ENCODE measurements at places on chromosomes 2 and 18. TPM values are rescaled to one million over a fixed set of nuclear protein-coding genes. Genes with fewer than 3 reads are reported as not detected.

DNA sequence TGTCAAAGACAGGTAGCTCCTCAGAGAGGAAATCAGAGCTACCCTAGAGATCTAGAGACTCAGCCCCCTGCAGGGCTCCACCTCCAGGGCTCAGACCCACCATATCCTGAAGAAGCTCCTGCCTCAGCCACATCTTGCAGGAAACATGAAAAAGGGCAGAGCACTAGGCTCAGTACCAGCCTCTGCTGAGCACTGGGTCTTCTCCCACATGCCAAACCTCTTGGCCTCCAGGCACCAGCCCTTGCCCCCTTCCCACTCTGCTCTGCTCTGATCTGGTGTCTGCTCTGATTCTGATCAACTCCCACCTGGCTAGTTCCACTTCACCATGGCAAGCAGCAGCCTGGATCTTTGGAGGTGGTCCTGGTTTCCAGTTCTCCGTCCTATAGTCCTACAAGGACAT is 114.3 kb upstream of the SLC66A3 start:
- peaks cover 20% of the 10 kb centered on the region for H3K27me3 ChIP-seq
- H3K4me3 ChIP-seq, result no peak overlapping the region
- no peak overlapping the region for H3K27ac ChIP-seq
- no peaks in the 10 kb centered on the region for H3K4me1 ChIP-seq
- DNase-seq, result no peak

GRCh38 chr2:25068217-25068616 is 26.3 kb downstream of the EFR3B start:
- H3K27me3 ChIP-seq, result no peaks in the 10 kb centered on the region
- H3K4me1 ChIP-seq, result peaks cover 20% of the 10 kb centered on the region
- H3K4me3 ChIP-seq, result peak overlapping the region; percentile 31
- H3K27ac ChIP-seq, result peak overlapping the region; percentile 49
- H3K36me3 ChIP-seq, result peaks cover 4% of the 10 kb centered on the region

- H3K27me3 ChIP-seq, result peaks cover 4% of the 10 kb centered on the region
- peaks cover 23% of the 10 kb centered on the region for H3K4me1 ChIP-seq
- no peak overlapping the region for H3K4me3 ChIP-seq
- no peak overlapping the region for H3K27ac ChIP-seq
Observed at GRCh38 chr2:84924173-84925106, 19.0 kb downstream of the TMSB10 start.

The MEP1B gene
- 0.18 TPM for total RNA-seq

The MTX2 gene
- 33.2 TPM for total RNA-seq

DNA sequence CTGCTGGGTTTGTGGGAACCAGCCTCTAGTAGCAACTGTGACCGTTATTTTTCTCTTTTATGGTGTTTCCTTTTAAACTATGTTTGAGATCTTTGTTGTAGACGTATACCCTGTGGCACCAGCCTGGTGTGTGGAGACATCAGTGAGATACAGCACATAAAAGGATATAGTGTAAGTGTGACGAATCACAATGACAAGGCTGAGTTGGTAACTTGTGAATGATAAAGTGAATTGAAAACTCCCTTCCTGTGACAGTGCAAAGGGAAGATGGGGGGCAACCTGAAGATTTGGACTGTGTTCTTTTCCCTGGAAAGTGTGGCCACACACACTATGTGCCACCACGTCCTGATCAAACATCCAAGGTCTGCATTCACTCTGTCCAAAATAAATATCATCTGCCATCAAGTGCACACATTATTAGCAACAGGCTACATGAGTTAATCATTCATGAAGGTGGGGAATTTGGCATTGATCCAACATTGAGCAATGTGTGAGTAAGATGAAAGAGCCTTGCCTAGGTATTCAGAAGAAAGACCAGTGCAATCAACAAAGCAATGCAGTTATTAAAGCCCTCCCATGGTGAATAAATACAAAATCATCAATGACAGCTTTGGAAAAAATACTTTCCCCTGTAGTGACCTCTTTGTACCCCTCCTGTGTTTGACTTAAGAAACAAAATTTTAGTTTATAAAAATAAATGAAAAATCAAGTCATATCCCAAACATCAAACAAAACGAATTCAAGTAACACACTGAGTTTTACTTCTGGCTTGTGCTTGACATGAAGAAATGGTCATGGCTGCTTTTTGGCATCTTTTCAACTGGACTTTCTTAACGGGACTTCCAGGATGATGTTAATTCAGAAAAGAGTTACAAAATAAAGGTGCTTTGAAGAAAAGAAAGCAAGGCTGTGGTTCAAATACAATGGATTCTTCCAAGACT is 1280.5 kb upstream of the ZEB2 start:
- no peaks in the 10 kb centered on the region for H3K4me1 ChIP-seq
- H3K36me3 ChIP-seq, result no peaks in the 10 kb centered on the region
- no peak overlapping the region for H3K27ac ChIP-seq
- no peaks in the 10 kb centered on the region for H3K27me3 ChIP-seq
- DNase-seq, result no peak

The POTEC gene
- not detected for total RNA-seq

DNA sequence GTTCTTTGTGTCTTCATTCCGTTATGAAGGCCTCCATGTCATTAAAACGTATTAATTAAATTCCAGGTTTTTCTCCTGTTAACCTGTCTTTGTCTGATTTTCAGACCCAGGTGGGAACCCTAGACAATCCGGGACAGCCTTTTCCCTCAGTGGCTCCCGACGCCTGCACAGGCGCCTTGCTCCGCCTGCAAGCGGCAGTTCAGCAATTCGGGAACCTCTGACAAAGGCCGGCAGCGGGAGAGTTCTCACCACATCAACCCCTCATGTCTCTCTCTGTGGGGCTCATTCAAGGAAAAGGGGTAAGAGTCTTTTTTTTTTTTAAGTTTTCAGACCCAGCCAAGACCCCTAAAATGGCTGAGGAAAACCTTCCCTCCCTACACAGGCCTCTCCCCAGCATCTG is 259.8 kb upstream of the SALL3 start:
- DNase-seq, result no peak
- no peaks in the 10 kb centered on the region for H3K36me3 ChIP-seq
- no peak overlapping the region for H3K27ac ChIP-seq
- peaks cover 46% of the 10 kb centered on the region for H3K27me3 ChIP-seq
- H3K4me3 ChIP-seq, result no peak overlapping the region

DNA sequence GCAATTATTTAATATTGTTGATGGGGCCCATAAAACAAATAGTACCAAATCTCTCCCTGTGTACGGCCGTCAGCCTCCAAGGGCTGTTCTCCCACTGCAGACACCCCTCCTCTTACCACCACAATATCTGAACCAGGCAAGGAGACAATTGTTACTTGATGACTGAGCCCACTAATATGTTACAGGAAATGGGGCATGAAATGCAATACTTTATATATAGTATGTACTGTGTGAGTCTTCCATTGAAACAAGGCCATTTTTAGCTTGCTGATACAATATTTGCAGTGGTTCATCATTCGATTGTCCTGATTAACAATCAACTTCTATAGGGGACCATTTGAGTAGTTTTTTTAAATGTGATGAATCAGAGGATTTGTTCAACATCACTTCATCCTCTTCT is 307.3 kb downstream of the GBX2 start:
- no peak for DNase-seq
- peaks cover 28% of the 10 kb centered on the region for H3K4me1 ChIP-seq
- no peaks in the 10 kb centered on the region for H3K36me3 ChIP-seq
- no peak overlapping the region for H3K4me3 ChIP-seq

DNA sequence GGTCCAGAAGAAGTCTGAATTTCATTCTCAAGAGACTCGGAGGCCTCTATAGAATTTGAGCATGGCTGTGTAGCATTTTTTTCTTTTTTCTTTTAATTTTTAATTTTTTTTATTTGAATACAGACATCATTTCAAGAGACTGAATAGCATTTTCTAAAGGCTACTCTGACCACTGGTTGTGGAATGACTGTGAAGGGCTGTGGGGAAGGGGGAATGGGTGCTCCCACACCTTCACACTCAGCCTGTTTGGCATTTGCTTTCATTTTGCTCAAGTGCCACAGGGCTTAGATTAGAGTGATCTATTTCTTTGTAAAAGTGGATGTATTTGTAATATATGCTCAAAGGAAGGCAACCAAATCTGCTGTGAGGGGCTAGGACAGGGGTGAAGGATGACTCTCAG is 142.0 kb upstream of the SPOPL start:
- no peak overlapping the region for H3K4me3 ChIP-seq
- no peak for DNase-seq
- no peaks in the 10 kb centered on the region for H3K36me3 ChIP-seq
